Stomach (tissue), 19 donors: ENCODE measurements at places on chromosomes 5 and 9.
A peak's percentile ranks its signal among the peaks of the same experiment; 100 is the strongest.

DNA sequence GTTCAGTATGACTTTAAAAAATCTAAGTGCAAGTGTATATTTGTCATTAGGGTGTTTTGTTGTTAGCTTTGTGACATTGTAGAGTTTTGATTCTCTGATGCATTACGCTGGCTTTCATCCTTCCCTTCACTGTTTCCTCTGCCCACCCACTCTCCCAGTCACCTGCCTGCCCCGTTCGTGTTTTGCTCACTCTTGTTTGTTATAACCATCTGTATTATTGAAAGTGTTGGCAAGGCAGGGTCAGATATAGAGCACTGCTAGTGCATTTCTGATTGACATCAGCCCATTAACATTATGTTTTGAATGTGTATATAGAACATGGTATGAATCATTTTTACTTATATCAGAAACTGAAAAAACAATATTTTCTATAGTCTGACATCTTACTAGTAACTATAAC lies 27.3 kb downstream of the SCGB3A1 start:
- no peak overlapping the region for H3K4me3 ChIP-seq
- H3K36me3 ChIP-seq: peaks cover 62% of the 10 kb centered on the region
- no peaks in the 10 kb centered on the region for H3K27me3 ChIP-seq
- no peak for DNase-seq
- H3K4me1 ChIP-seq: no peaks in the 10 kb centered on the region

DNA sequence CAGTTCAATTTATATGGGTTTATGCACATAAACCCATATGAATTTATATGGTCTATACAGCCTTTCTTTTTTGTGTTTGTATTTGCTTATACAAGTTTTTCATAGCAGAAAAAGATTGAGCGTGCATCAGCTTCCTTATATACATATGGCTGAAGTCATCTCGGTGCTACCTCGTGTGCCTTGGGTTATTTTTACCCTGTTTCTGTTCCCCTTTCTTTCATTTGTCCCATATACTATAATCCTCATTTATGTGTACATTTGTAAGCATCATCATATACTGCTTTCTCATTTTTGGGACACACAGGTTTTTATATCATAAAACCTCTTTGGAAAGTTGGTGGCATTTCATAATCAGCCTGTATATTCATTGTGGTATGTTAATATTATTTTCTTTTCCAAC lies 107.8 kb upstream of the ADAMTSL1 start:
- no peak overlapping the region for H3K4me3 ChIP-seq
- no peaks in the 10 kb centered on the region for H3K27me3 ChIP-seq
- H3K36me3 ChIP-seq: no peaks in the 10 kb centered on the region
- H3K4me1 ChIP-seq: no peaks in the 10 kb centered on the region
- H3K27ac ChIP-seq: no peak overlapping the region

GRCh38 chr5:111737716-111738115 lies 19.3 kb downstream of the NREP start:
- H3K36me3 ChIP-seq: no peaks in the 10 kb centered on the region
- no peak for DNase-seq
- no peak overlapping the region for H3K4me3 ChIP-seq
- H3K4me1 ChIP-seq: peaks cover 68% of the 10 kb centered on the region

DNA sequence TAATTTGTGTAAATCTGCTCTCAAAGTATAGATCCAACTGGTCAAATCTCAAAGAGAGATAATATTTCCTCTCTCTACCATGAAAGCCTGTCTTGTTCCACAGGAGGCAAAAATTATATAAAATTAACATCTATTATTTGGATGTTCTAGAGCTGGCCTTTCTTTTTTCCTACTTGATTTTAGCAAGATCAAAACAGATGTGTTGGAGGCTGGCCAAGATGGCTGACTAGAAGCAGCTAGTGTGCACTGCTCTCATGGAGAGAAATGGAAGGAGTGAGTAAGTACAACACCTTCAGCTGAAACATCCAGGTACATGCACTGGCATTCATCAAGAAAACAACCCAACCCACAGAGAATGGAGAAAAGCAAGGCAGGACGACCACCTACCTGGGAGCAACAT lies 298.6 kb upstream of the SLC24A2 start:
- no peaks in the 10 kb centered on the region for H3K4me1 ChIP-seq
- no peak for DNase-seq
- no peaks in the 10 kb centered on the region for H3K27me3 ChIP-seq

DNA sequence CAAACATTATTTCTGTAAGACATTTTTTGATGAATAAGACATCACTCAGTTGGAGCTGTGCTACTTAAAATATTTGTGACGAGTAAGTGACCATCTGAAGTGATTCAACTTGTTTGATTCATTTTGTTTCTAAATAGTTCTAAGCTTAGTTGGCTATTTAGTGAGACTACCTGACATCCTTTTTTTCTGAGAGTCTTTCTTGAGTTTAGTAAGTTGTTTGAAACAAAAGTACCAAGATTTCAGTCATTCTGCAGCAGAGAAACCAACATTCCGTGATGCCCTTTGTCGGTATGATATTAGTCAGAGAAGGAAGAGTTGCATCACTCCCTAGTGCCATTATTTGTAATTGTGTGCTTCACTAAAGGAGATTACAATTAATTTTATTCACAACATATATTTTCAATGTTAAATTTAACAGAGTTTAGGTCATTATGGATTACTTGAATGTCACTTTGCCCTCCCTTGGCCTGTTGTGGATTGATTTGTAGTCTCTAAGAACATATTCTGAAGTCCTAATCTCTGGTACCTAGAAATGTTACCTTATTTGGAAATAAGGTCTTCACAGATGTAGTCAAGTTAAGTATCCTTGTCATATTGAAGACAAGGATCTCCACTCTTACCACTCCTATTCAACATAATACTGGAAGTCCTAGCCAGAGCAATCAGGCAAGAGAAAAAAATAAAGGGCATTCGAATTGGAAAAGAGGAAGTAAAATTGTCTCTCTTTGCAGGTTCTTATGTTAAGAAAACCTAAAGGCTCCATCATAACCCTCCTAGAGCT lies 212.2 kb downstream of the PCSK1 start:
- H3K27ac ChIP-seq: no peak overlapping the region
- H3K4me1 ChIP-seq: no peaks in the 10 kb centered on the region
- no peaks in the 10 kb centered on the region for H3K27me3 ChIP-seq
- no peaks in the 10 kb centered on the region for H3K36me3 ChIP-seq
- DNase-seq: no peak

GRCh38 chr9:20379804-20380225 lies 242.5 kb downstream of the MLLT3 start:
- no peak for DNase-seq
- no peak overlapping the region for H3K27ac ChIP-seq
- no peaks in the 10 kb centered on the region for H3K36me3 ChIP-seq
- no peaks in the 10 kb centered on the region for H3K4me1 ChIP-seq

DNA sequence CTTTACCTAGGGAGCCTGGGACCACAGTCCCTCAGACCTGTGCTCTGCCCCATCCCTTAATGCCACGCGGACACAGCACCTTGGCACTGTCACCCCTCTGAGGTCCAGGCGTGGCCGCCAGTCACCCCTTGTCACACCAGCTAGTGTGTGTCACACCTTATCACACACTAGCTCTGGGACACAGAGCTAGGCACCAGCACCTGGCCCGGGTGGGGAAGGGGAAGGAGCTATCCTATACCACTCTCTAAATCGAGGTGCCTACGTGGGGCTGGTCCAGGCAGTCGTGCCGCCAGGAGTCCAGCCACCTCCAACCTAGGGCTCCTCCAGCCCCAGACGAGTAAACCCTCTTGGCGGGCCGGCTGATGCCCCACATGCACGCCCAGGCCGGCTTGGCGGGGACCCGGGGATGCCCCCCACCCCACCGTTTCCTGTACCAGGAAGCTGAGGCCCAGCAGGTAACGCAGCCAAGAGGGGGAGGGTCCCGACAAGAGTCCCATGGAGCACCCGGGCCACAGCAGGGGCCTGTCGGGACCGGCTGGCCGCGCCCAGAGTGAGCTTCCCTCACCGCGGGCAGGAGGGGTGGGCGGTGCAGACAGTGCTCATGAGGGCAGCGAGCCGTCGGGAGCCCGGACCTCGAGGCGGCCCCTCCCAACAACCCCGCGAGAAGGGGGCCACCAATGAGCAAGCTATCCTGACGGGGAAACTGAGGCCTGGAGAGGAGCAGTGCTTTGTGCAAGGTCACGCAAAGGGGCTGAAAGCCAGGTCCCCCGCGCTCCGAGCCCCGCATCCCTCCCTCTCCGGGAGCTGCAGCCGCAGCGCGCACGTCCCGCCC lies 550 bp downstream of the CORO2A start:
- H3K4me3 ChIP-seq: peak overlapping the region; percentile 72
- peak overlapping the region; percentile 69 for H3K27ac ChIP-seq
- H3K36me3 ChIP-seq: no peaks in the 10 kb centered on the region
- no peaks in the 10 kb centered on the region for H3K27me3 ChIP-seq

DNA sequence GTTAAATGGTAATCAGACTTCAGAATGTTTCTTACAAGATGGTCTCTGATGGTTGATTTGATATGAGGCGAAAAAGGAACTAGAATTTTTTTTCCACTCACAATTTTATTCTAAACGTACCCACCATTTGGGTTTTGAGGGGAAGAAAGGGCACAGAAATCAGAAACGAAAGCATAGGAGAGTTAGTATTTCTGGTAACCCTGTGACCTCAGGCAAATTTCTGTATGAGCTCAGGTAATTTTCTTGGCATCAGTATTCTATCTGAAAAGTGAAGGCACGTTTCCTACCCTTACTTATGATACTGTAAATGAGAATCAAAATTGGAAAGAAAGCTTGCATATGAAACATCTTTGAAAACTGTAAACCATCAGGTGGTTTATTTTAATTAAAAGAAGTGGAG lies 26.5 kb downstream of the TMEFF1 start:
- no peak for DNase-seq
- H3K27ac ChIP-seq: no peak overlapping the region
- no peaks in the 10 kb centered on the region for H3K36me3 ChIP-seq
- H3K27me3 ChIP-seq: no peaks in the 10 kb centered on the region

- H3K27me3 ChIP-seq: no peaks in the 10 kb centered on the region
- DNase-seq: no peak
- no peak overlapping the region for H3K4me3 ChIP-seq
- no peaks in the 10 kb centered on the region for H3K36me3 ChIP-seq
- peaks cover 10% of the 10 kb centered on the region for H3K4me1 ChIP-seq
- H3K27ac ChIP-seq: no peak overlapping the region
Observed at GRCh38 chr5:177421062-177421798, 5.2 kb upstream of the GRK6 start.

DNA sequence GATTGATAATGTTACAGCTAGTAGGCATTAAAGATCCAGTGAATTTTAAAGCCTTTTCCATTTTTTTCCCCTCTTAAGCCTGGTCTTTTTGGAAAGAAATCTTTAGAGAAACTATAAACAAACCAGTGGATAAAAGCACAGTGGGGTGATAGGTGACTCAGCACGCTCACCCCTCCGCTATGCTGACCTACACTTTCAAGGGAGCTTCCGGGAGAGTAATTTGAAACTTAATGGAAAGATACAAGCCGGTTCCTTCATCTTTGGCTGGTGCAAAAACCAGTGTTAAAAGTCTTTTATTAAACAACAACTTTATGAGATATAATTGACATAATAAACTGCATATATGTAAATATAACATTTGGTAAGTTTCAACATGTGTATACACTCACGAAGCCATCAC lies 27.0 kb upstream of the ALDOB start:
- no peak for DNase-seq
- peaks cover 7% of the 10 kb centered on the region for H3K27me3 ChIP-seq
- no peak overlapping the region for H3K4me3 ChIP-seq
- H3K27ac ChIP-seq: no peak overlapping the region
